ENCODE measurements at places on chromosomes 7 and 10. TPM values are rescaled to one million over a fixed set of nuclear protein-coding genes. Genes with fewer than 3 reads are reported as not detected.
A peak's percentile ranks its signal among the peaks of the same experiment; 100 is the strongest.

THNSL1 gene
- 5.6 TPM for total RNA-seq

OR2A12 gene
- total RNA-seq: not detected

GDF2 gene
- total RNA-seq: not detected

TSPAN15 gene
- total RNA-seq: 97.0 TPM

FXYD4 gene
- not detected for total RNA-seq

GRCh38 chr10:57679916-57680315, 587.8 kb downstream of the IPMK start:
- DNase-seq: no peak
- H3K36me3 ChIP-seq: no peaks in the 10 kb centered on the region
- H3K4me1 ChIP-seq: no peaks in the 10 kb centered on the region
- no peaks in the 10 kb centered on the region for H3K27me3 ChIP-seq
- H3K4me3 ChIP-seq: no peak overlapping the region
- H3K27ac ChIP-seq: no peak overlapping the region

DNA sequence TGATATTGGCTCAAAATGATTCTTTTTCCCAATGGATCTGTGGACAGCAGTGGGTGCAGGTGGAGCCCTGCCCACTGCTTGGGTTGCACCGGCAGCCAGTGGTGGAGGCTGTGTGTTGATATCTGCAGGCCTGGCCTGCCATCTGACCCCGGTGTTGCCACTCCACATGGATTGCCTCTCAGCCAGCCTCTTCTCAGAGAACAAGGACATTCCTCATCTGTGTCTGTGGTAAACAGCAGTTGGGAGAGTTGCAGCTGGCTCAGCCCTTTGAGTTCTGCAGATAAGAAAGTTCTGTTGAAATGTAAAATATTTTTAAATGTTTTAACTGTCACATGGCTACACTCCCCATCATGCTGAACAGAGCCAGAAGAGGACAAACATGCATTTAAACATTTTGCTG, 374.9 kb upstream of the CELF2 start:
- H3K36me3 ChIP-seq: no peaks in the 10 kb centered on the region
- no peaks in the 10 kb centered on the region for H3K4me1 ChIP-seq
- H3K27me3 ChIP-seq: peaks cover 32% of the 10 kb centered on the region
- no peak for DNase-seq

DNA sequence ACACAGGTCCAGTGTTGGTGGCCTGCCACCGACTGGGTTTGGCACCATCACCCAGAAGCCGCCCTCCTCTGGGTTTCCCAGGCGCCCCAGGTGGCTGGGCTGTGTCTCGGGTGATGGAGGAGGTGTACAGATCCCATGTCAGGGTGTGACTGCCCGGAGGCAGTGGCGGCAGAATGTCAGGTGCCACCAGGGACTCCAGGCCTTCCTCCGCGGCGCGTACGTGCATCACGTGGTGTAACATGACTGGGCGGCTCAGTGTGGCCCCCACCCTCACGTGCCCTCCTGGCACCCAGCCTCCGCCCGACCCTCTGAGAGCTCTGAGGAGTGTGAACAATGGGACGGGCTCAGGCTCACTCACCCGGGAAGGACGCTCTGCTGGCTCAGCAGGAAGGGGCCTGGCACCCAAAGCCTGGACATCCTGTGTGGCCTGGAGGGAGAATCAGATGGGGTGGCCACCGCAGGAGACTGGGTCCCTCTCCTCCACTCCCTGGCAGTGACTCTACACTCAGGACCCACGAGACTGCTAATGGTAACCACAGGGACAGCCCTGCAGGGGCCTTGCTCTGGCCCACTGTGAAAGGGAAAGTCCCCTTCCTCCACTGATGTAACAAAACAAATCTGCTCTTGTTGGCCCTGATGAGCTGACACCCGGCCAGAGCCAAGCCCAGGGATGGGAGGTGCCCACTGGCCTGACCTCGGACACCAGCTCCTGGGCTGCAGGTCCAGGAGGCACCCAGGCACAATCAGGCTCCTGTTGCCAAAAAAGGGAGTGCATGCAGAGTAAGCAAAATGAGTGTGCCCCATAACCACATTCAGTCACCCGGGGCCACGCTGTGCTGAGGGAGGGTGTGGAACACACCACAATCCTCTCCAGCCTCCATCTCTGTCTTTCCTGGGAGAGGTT, 164.8 kb downstream of the PRKAG2 start:
- H3K27me3 ChIP-seq: no peaks in the 10 kb centered on the region
- H3K4me1 ChIP-seq: no peaks in the 10 kb centered on the region
- no peaks in the 10 kb centered on the region for H3K36me3 ChIP-seq
- H3K27ac ChIP-seq: no peak overlapping the region

DNA sequence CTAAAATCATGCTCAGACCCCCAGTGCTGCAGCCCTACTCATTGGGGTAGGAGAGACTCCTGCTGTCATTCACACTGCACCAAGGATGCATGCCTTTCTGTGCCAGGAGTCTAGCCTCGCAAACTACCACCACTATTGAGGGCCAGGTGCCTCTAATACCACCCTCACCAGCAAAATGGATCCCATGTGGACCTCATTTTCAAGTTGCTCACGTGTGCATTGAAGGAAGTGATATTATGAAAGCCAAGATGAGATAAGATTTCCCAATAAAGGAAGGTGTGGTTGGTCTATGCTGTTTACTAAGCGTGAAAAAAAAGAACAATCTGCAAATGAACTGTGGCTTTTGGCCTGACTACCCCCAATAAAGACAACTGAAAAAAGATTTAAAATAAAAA, 7.2 kb upstream of the LAMTOR4 start:
- no peaks in the 10 kb centered on the region for H3K27me3 ChIP-seq
- H3K27ac ChIP-seq: peak overlapping the region; percentile 83
- DNase-seq: peak; percentile 78
- H3K4me1 ChIP-seq: peaks cover 49% of the 10 kb centered on the region
- H3K36me3 ChIP-seq: no peaks in the 10 kb centered on the region

DNA sequence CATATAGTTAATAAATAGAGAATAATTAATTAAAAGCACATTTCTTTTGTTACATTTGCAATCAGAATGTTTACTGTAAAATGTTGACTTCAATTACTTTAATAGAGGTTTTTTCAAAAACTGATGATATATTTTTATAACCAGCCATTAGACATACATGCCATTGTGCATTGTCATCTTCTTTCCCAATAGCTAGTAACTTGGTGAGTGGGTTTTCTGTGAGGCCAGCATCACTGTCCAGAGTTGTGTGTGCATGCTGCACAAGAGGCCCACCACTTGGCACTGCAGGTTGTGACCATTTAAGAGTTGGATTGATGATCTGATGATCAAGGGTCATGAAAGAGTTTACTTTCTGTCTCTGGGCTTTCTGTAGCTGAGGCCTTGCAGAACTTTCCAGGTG, 46.5 kb downstream of the TFEC start:
- no peaks in the 10 kb centered on the region for H3K36me3 ChIP-seq
- H3K4me3 ChIP-seq: no peak overlapping the region
- H3K27me3 ChIP-seq: no peaks in the 10 kb centered on the region
- no peak for DNase-seq

DNA sequence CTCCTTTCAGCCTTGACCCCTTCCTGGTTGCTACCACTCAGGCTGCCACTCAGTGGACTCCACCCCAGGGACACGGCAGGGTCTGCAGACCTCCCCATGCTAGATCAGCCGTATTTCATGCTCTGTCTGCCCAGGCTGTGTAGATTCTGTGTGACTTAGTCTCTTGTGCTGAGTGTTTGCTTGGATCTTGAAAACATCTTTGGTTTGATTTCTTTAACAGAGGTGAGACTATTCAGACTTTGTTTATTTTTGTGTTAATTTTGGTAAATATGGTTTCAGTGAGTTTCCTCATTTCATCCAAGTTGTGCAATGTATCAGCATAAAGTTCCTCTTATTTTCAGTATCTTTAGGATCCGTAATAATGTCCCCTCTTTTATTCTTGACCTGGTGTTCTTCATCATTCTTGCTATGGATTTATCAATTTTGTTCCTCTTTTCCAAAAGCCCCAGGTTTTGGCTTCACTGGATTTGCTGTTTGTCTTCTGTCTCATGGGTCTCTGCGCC, 21.2 kb upstream of the PWWP2B start:
- DNase-seq: no peak
- H3K4me1 ChIP-seq: no peaks in the 10 kb centered on the region
- H3K4me3 ChIP-seq: no peak overlapping the region
- no peaks in the 10 kb centered on the region for H3K27me3 ChIP-seq
- H3K27ac ChIP-seq: no peak overlapping the region

- H3K36me3 ChIP-seq: no peaks in the 10 kb centered on the region
- peaks cover 9% of the 10 kb centered on the region for H3K4me1 ChIP-seq
- H3K4me3 ChIP-seq: no peak overlapping the region
Measured at GRCh38 chr10:62760401-62760800, 44.1 kb upstream of the ADO start.

DNA sequence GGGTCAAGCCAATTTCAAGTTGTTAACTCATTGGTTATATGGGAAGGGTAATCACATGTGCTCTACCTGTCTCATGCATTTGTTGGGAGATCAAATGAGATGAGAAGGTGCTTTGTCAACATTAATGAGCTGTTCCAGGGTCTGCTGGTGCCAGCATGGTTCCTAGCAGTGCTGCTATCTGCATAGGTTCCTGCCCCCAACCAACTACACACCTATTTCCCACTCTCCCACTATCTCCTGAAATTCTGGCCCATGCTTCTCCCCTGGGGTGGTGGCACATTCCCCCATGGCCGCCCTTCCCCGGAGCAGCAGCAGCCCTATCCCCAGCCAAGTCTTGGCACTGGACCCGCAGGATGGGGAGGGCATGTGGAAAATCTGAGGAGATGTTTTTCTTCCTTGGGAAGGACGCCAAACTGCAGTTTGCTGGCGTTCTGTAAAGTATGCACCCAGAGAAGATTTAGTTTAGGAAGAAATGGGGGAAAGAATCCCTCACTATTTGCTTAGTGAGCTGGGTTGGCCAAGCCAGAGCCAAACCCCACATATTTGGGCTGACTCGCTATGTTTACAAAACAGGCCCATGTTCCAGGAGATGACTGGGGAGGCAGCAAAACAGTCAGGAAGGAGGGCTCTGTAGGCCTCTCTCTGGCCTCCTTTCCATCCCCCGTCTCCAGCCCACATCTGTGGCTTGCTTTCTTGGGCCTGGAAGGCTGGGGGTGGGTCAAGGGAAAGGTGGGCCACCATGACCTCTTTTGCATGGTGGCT, 42.5 kb downstream of the PPP1R3C start:
- no peaks in the 10 kb centered on the region for H3K27me3 ChIP-seq
- H3K4me1 ChIP-seq: peaks cover 24% of the 10 kb centered on the region
- H3K27ac ChIP-seq: peak overlapping the region; percentile 43

DNA sequence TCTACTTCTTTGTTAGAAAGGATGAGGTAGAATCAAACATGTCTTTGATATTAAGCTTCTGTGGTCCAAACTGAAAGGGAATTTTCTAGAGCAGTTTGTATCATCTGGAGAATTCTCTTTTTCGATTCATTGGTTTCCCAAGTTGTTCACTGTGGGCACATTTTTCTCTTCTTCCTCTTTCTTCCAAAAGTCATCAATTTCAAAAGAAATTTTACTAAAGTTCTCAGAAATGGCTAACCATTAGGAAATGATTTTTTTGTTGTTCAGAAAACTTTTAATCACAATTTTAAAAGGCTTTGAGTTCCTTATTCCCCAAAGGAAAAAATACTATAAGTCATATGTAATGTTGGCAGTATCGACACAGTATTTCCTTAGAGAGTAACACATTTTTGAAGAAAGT, 28.3 kb upstream of the CCDC6 start:
- no peak overlapping the region for H3K27ac ChIP-seq
- no peak overlapping the region for H3K4me3 ChIP-seq
- no peaks in the 10 kb centered on the region for H3K4me1 ChIP-seq
- DNase-seq: no peak

- peaks cover 5% of the 10 kb centered on the region for H3K4me1 ChIP-seq
- H3K27ac ChIP-seq: no peak overlapping the region
- H3K36me3 ChIP-seq: no peaks in the 10 kb centered on the region
Measured at GRCh38 chr7:66055321-66055956, 20.2 kb upstream of the ASL start.

DNA sequence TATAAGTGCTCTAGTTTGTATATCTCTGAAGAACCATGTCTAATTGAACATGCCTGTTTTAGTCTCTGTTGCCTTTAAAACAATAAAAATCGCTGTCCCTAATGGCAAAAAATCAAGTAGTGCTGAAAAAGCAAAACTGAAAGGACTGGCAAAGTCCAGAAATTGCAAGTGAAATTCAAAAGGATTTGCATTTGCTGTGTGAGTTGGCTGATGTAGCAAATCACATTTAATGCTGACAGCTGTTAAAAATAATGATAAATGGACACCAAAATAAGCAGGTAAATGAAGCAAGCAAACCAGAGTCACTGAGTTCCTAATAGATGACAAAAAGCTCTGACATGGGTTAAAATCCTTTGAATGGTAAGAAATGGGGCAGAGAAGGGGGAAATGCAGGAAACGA, 874.1 kb downstream of the GRM8 start:
- H3K4me1 ChIP-seq: no peaks in the 10 kb centered on the region
- DNase-seq: no peak
- H3K27me3 ChIP-seq: no peaks in the 10 kb centered on the region

DNA sequence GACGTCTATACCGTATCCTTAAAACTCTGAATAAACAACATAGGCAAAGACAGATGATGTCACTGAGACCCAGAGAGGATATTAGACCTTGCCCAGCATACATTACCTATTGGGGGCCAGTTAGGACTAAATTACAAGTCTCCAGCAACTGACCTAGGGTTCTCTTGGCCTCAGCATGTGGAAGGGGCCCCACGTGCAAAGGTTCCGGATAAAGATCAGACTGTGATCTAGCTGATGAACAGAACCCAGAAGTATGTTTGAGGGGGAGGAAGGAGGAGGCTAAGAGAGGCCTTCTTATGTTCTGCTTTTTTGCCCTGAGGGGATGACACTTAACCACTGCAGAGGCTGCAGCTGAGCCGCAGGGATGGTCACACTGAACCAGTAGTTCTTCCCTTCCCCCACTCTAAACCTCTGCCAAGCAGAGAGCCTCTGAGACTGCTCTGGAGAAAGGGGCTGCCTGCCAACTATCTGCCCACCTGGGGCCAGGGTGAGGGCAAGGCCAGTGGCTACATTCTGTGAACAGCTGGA, 24.0 kb upstream of the KMT2C start:
- H3K4me3 ChIP-seq: no peak overlapping the region
- no peaks in the 10 kb centered on the region for H3K36me3 ChIP-seq
- no peaks in the 10 kb centered on the region for H3K27me3 ChIP-seq
- H3K4me1 ChIP-seq: peaks cover 8% of the 10 kb centered on the region
- no peak for DNase-seq

DNA sequence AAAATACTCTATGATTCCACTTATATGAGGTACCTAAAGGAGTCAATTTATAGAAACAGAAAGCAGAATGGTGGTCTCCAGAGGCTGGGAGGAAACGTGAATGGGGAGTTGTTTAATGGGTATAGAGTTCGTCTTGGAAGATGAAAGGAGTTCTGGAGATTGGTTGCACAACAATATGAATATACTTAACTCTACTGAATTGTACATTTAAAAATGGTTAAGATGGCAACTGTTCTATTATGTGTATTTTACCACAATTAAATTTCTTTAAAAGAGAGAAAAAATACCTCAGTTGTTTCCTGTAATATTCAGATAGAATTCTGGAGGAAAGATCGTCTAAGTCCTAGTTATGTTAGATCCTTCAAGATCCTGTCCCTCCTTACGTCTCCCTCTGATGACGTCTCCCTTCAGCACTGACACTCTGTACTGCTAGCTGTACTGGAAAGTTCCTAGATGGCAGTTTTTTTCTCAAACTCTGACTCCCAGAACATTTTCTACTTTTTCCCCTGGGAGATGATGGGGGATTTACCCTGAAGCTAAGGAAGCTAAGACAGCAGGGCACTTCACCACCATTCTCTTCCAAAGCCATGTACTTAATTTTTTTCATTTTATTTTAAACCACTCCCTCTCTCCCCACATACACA, 53.2 kb upstream of the CAV2 start:
- no peak overlapping the region for H3K4me3 ChIP-seq
- no peaks in the 10 kb centered on the region for H3K36me3 ChIP-seq
- H3K4me1 ChIP-seq: peaks cover 57% of the 10 kb centered on the region
- no peaks in the 10 kb centered on the region for H3K27me3 ChIP-seq
- 0 out of 2 replicates have a peak overlapping the region, but pooled peaks have one; percentile 24 for H3K27ac ChIP-seq
